ENCODE measurements at places on chromosomes 16 and 17.

GRCh38 chr16:88770461-88771293, 14.3 kb downstream of the PIEZO1 start:
- no peak for DNase-seq

DNA sequence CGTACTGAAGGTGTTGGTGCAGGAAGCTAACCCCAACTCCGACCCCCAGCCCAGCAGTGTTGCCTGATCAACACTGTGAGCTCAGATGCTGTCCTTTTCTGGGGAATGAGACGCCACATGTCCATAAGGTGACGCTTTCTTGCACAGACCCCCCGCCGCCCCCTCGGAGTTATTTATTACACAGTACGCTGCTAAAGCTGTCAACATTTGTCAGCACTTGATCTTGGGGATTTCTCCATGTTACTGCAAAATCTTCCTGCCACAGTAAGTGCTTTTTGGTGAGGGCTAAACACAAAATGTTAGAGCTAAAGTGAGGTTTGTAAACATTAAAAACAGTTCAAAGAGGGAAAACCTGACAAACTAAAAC, 15.9 kb downstream of the CMTM3 start:
- no peak for DNase-seq

- no peak for DNase-seq
Measured at GRCh38 chr16:52309446-52310416, 237.2 kb downstream of the TOX3 start.

DNA sequence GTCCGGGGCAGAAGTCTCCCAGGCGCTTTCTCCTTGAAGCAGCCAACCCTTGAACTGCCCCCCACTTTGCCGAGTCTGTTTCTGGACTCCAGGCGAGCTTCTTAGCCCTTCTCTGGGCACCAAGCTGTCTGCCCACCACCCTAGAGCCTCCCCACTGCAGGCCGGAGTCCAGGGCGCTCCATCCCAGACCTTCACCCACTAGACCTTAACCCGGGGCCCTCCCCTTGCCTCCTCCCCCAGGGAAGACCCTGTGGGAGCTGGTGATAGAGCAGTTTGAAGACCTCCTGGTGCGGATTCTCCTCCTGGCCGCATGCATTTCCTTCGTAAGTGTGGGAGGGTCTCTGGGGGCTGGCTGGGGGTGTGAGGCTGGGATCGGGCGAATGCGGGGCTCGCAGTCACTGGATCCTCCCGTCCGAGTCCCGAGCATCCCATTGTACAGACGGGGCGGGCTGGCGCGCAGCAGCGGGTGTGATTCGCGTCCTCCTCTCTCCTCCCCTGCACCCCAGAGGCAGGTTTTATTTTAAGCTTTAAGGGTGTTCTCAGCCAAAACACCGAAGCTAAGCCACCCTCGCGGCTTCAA, 1.1 kb downstream of the ATP2A1 start:
- peak; percentile 22 for DNase-seq

DNA sequence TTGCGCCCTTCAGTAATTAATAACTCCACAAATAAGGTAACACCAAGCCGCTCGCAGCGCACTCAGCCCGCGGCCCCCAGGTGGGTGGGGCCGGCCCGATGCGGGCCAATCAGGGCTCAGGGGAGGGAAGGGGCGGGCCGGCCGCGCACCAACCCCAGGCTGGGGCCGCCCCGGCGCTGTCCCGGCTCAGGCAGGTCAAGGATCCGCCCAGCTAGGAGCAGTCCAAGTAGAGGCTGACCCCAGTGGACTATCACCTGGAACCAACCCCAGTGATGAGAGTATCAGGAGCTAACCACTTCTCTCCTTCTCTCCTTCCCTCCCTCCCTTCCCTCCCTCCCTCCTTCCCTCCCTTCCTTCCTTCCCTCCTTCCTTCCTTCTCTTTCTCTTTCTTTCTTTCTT, 110.8 kb downstream of the C16orf78 start:
- DNase-seq: no peak

- DNase-seq: no peak
Measured at GRCh38 chr16:70679671-70680494, 6.0 kb downstream of the MTSS2 start.

GRCh38 chr17:14196377-14196997, 40.2 kb downstream of the CDRT15 start:
- no peak for DNase-seq

- no peak for DNase-seq
Measured at GRCh38 chr16:2865651-2866050, 7.7 kb upstream of the PRSS22 start.

DNA sequence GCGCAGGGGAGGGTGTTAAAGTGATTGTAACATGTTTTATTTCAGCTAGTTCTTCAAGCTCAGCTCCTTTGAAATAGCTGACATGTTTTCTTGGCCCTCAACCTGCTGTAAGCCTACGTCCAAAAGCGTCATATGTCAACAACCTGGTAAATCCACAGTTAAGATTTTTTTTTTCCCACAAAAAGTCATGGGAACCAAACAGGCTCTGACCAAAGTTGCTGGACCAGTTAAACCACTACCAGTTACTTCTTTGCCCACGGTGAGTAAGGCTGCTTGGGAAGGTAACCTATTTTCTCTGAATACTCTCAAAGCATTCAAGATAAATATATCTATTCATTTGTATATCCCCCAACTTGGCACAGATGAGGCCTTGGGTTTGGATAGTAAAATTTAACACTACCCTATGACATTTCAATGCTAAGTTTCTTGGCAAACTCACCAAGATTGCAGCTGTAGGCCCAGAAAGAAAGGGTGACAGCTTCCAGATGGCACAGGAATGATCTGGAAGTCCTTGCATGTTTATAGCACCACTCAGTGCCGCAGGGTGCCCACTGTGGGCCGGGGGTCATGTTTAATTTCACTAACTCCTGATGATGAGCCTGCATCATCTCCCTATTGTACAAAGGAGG, 166.2 kb downstream of the XYLT1 start:
- no peak for DNase-seq

GRCh38 chr16:11417487-11417886, 72.2 kb downstream of the RMI2 start:
- DNase-seq: no peak

DNA sequence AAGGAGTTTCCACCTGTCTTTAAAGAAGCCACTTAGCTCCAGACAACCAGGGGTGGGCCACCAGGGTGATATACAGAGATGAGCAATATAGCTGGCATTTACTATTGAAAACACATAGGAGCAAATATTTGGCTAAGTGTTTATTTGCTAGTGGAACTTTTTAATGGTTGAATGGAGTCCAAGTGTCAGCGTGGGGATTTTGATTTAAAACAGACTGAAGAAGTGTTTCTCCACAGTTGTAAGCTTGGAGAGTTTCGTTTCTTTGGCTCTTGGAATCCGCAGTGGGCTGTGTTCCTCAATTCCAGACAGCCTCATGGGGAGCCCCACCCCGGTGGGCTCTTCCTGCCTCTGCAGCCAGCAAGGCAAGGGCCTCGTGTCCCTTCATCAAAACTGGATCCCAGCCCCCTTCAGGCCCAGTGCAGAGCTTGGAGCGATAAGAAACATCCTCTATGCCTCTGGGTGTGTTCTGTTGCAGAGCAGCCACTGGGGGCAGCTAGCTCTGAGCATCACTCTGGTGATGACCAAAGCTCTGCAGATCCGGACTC, 36.1 kb downstream of the NOG start:
- DNase-seq: no peak

GRCh38 chr17:39999067-39999466, 16.2 kb upstream of the CSF3 start:
- no peak for DNase-seq

Data from NCI-H1694 (cell line).